NCI-H1930 (cell line): ENCODE measurements at places on chromosomes 5 and 9.

- no peak for DNase-seq
Measured at GRCh38 chr5:176320577-176320976, 41.0 kb downstream of the KIAA1191 start.

GRCh38 chr9:33786681-33787080 lies 8.7 kb upstream of the PRSS3 start:
- DNase-seq = no peak

- DNase-seq = no peak
Measured at GRCh38 chr5:111134087-111134486, 41.9 kb downstream of the WDR36 start.

GRCh38 chr9:136007934-136008692 lies 46.9 kb upstream of the UBAC1 start:
- DNase-seq = no peak

- no peak for DNase-seq
Measured at GRCh38 chr9:70197216-70198044, 61.3 kb upstream of the SMC5 start.

GRCh38 chr5:173025651-173026050 lies 30.5 kb upstream of the CREBRF start:
- no peak for DNase-seq

DNA sequence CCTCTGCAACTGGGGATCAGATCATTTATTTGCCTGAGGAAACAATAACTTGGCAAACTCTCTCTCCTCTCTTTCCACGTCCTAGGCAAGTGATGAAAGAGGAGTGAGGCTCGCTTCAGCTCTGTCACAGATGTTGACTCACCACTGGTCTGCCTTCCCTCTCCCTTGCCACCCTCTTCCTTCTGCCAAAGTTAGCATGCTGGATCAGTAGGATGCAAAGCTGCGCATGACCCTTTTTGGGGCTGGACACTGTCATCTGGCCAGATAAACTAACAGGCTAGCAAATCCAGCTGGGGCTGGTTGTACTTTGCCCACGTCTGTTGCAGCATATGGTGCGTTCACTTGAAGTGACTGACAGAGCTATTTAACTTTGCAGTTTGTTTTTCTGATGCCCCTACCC lies 36.2 kb upstream of the SMARCA2 start:
- no peak for DNase-seq

DNA sequence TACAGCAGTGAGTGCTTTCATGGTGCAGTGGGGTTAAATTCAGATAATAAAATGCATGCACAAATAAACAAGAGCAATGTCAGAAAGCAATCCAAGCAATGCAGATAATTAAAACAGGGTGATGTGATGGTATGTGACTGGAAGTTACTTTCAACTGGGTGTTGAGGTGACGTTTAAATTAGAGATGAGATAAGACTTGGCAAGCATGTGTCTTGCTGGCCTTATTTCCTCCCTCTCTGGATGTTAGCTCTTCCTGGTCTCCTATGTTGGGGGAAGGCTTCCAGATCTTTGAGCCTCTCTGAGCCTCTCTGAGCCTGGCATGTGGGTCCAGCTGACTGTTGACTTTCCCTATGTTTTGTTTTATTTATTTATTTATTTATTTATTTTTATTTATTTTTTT lies 54.4 kb downstream of the DOCK2 start:
- no peak for DNase-seq

DNA sequence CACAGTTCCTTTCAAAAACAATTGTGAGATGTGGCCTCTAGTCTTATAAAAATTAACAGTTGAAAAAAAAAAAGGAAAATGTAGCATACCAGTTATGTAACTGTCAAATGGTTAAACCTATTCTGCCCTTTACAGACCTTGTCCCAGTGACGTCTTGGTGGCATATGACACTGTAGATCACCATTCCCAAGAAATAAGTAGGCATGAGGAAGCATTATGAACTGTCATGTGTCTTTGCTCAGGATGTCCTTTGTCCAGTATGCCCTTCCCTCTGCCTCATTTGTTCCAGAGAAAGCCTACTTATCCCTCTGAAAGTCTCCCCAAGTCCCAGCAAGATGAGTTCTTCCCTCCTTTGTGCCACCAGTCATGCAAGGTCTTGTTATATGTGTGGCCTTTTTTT lies 63.2 kb downstream of the PAM start:
- DNase-seq = no peak

DNA sequence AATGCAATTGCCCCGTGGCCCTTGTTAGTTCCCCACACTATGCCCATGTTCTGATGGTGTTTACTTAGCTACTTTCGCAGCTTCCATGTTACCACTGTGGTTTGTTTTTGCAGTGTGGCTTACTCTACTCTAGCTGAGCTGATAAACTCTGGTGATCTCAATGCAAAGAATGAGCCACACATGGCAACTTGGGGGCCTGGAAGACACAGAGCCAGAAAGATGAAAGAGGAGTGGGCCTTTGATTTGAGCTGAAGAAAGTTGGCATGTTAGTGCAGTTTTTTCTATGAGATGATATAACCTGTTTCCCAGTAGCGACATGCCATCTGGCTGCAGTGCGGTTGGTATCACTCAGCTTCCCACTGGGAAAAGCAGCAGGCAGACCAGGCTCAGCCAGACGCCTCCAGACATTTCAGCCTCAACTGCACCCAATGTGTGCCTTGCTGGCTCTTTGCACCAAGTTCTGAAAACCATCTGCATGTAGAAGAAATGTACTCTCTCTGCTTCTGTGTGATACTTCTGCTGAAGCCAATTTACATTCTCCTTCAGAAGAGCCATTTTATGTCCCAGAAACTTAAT lies 329.4 kb downstream of the ARHGEF28 start:
- DNase-seq = no peak

GRCh38 chr5:67831048-67831447 lies 384.5 kb upstream of the PIK3R1 start:
- no peak for DNase-seq

GRCh38 chr9:120431268-120431667 lies 148.7 kb downstream of the CDK5RAP2 start:
- DNase-seq = no peak

- DNase-seq = no peak
Measured at GRCh38 chr5:621341-621761, 9.2 kb downstream of the CEP72 start.

DNA sequence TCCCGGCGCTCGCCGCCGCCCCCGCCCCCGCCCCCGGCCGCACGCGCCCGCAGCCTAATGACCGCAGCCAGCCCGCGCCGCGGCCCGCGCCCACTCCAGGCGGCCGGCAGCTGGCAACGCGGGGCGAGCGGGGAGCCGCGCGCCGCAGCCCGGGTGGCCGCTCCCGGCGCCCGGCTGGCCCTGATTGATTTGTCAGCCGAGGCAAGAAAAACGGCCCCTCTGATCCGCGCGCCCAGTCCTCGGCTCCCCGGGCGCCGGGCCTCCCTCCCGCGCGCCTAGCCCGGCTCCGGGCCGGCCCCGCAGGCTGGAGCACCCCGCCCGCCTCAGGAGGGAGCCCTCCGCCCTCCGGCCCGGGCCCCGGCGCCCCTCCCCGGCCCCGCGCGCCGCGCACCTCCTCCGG lies 11.9 kb upstream of the LHX2 start:
- DNase-seq = no peak

DNA sequence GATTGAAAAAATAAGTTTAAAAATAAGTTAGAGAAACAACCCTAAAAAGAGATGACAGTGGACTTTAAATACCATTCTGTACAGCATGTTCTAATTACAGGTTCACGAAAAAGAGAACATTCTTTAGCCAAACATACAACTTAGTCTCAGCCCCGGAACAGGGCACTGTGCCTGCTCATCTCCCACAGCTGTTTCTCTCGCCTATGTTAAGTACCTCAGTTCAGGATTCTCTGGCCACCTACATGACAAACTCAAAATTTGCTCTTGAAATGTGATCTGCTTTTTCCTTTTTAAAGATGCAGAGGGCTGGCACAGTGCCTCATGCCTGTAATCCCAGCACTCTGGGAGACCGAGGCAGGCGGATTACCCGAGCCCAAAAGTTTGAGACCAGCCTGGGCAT lies 52.3 kb downstream of the MYO10 start:
- no peak for DNase-seq

DNA sequence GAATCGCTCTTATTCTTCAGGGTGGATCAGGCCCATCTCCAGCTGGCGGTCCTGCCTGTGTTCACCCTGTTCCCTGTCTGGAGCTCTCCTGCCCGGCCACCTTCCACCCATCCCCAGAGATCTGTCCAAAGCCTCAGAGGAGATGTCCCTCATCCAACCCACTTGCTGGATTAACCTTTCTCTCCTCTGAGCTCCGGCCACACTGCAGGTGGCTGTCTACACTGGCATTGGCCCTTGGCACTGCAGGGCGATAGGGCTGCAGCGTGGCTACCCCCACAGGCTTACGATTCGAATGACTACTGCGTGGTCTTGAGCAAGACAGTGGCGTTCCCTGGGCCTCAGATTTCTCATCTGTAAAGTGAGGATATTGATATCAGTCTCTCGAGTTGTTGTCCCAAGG lies 63.8 kb upstream of the BARHL1 start:
- no peak for DNase-seq

- DNase-seq = no peak
Measured at GRCh38 chr9:106291786-106292185, 571.2 kb upstream of the ZNF462 start.

DNA sequence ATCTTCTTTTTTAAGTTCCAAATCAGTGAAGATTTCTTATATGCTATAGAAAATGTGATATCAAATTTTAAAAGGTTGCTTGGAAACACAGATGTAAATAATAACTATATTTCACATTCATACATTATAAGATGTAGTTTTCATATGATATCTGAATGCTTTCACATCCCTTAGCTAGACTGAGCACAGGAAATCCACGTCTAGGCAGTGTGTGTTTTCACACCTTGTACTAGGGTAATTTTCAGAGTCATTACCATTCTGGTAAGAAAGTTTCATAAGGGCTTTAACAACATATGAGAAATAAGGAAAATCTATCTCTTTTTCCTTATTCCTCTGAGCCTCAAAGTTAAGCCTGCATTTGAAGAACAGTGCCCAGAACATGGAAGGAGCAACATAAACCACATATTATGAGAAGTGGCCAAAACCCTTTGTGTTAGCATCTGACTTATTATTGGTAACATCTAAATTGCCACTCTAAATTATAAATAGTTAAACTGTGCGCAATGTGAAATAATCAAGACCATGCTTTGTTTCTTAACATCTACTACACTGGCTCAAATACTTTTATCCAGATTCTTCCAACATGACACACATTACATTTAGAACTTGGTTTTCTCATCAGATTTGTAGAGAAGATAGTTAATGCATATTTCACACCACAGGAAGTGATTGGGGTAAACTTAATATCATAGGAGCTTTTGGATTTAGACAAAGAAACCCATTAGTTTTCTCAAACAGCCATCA lies 113.3 kb downstream of the PPP2R2B start:
- DNase-seq = no peak

DNA sequence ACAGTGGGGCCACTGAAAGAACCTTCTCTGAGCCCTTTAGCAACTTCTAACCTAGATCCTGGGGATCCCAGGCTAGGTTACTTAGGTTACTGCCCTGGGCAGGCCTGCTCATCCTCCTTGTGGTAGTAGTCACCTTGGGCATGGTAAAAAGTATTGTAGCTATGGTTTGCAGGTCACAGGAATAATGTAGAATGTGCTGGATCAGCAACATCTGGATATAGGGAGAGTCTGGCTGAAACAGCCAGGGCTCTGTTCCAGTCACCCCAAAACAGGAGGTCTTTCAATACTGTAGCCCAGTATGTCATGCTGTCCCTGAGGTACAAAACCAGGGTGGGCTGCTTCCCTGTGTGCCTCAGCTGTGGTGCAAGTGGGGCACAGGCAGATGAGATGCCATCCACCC lies 33.6 kb downstream of the UGT3A2 start:
- no peak for DNase-seq

GRCh38 chr9:85729882-85730281 lies 11.9 kb downstream of the AGTPBP1 start:
- DNase-seq = no peak

GRCh38 chr5:76500633-76501393 lies 97.7 kb downstream of the IQGAP2 start:
- DNase-seq = no peak

GRCh38 chr5:50575740-50576139 lies 90.7 kb upstream of the PARP8 start:
- no peak for DNase-seq

DNA sequence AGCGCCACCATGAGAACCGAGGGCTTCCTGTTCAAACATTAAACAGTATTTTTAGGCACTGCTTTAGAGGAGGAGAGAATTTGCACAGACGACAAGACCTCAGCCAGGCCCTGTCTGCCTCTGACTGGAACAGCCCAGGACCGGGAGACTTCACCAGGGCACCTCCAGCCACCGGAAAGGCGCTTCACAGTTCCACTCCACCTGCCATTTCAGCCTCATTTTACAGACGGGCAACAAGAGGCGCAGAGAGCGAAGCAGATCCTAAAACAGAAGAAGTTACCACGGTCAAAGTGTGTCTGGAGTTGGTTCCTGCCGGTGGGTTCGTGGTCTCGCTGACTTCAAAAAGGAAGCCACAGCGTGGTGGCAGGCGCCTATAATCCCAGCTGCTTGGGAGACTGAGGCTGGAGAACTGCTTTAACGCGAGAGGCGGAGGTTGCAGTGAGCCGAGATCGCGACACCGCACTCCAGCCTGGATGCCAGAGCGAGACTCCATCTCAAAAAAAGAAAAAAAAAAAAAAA lies 28.4 kb downstream of the COL23A1 start:
- no peak for DNase-seq

DNA sequence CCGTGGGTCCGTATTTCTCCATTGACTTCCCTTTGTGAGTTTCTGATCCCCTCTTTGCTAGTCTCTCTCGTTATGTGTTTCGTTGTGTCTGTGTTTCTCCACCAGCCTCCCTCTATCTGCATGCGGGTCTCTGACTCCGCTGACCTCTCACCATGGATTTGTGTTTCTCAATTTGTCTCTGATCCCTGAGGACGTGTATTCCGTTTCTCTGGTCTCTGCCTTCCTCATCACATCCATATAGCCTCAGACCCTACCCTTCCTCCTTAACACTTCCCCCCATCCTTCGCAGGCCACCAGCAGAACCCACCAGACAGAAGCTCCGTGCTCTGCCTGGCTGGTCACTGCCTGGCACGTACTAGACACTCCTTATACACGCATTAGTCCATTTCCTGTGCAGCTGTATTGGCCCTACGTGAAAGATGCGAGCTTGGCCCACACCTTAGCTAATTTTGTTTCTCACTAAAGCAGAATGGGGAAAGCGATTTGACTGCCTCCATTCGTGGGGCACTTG lies 631 bp downstream of the B4GALT7 start:
- no peak for DNase-seq
